ENCODE measurements at places on chromosomes 7 and 10. TPM values are rescaled to one million over a fixed set of nuclear protein-coding genes. Genes with fewer than 3 reads are reported as not detected.

Gene GPR26
- not detected for total RNA-seq

- DNase-seq: peak; percentile 68
These were observed 884 bp downstream of the ICA1 start for GRCh38 chr7:8260871-8261694.

GRCh38 chr10:18460032-18460431 lies 191.4 kb downstream of the NSUN6 start:
- no peak for DNase-seq

- no peak for DNase-seq
These were observed 23.8 kb upstream of the FBXW4 start for GRCh38 chr10:101718690-101719275.

- no peak for DNase-seq
These were observed 29.4 kb upstream of the C10orf71 start for GRCh38 chr10:49269523-49269922.

GRCh38 chr10:129397198-129397974 lies 69.7 kb upstream of the MGMT start:
- no peak for DNase-seq

DNA sequence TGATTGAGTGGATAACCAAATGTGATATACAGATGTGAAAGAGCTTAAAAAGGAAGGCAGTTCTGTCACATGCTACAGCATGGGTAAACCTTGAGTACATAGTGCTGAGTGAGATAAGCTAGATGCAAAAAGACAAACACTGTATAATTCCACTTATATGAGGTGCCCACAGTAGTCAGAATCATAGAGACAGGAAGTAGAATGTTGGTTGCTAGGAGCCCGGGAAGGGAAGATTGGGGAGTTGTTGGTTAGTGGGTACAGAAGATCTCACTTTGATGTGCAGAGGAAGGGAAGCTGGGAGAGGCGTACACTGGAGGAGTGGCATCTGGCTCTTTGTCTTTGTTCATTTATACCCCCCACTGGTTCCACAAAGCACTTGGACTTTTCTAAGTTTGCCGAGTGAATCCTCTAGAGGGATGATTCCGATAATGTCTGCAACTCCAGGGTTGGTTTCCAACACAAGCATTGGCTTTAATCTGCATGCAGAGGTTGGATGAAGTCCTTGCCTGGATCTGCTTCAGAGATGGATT lies 39.5 kb downstream of the TSPAN14 start:
- no peak for DNase-seq

Gene SKIDA1
- total RNA-seq: 0.81 TPM

DNA sequence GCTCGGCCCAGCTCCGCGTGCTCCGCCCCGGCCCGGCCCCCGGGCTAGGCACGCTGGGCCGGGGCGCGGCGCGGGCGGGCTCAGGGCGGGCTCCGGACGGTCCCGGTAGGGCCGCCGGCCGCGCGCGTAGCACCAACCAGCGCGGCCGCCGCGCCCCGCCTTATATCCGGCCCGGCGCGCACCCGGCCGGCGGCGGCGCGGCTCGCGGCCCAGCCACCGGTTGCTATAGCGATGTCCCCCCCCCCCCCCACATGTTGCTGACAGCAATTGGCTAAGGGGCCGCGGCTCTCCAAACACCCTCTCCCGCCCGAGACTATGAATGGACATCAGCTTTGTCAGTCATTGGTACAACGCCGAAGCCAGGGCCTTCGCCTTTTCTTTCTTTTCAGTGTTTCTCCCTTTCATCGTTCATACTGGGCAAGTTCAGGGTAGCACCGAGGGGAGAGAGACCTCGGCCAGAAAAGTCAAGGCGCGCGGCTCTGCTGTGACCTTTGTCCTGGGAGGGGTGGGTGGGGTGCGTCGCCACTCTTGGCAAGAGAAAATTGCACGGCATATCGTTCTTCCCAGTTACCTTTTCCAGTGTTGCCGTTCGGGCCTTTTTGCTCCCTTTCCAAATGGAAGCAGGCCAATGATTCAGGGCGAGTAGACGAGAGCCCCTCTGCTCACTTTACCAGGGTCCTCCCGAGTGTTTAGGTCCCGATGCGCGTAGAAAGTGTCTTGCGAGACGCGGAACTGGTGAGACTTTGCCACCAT lies 354.2 kb downstream of the DNAJB6 start:
- DNase-seq: peak; percentile 19

Gene VAX1
- total RNA-seq: not detected

Gene SPACDR
- 2.1 TPM for total RNA-seq

Gene CADPS2
- 36.0 TPM for total RNA-seq

Gene GPER1
- total RNA-seq: 24.7 TPM

DNA sequence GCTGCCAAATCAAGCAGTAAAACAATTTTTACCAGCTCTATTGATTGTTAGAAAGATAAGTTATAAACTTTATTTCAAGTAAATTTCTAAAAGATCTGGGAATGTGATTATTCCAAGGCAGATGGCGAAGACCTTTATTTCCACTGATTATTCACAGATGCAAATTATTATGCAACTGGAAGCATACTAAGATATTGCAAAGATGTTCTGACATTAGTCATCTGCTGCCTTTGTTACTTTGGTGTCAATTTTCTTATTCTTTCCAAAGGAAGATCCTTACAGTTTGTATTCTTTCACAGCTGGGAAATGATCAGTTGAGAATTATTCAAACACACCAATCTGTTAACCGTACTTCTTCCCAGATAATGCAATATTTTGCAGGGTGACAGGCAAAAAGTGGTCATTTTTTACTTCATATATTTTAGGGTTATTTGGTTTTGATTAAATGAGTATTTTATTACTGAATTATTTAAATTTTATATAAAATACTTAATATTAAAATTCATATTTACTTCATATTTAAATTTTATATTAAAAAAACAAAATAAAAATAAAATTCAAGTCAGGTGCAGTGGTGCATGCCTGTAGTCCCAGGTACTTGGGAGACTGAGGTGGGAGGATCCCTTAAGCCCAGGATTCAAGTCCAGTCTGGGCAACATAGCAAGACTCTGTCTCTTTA lies 171.3 kb downstream of the FZD1 start:
- no peak for DNase-seq

DNA sequence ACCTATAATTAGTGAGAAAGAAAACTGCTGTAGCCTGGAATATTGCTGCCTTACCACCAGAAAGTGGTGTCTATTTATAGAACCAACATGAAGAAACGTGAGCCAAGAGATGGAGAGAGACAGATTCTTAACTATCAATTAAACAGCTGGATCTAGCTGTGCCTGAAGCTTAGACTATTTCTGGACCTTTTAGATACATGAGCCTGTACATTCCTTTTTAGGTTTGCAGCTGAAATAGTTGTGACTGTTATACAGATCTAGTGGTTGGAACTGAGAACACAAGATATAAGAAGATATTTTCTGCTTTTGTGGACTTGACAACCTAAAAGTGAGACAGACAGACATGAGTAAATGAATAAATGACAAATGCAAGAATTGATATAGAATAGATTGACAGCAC lies 73.4 kb downstream of the CDK14 start:
- DNase-seq: no peak

DNA sequence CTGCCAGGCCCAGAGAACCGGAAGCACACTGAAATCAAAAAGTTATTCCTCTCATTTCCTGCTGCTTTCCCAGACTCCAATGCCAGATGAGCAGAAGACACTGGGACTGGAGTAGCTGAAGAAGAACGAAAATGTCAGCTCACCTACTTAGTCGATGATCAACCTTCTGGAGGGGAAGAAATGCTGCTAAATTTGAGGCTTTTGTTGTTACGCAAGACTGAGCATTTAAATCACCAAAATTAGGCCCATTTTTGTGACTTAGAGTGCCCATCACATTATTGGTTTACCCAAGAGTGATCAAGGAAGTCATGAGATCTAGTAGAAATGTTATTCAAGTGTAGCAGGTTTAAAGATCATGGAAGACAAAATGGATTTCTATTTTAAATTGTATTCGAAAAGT lies 182.1 kb upstream of the PLXDC2 start:
- DNase-seq: no peak

GRCh38 chr7:137888241-137888640 lies 41.5 kb upstream of the DGKI start:
- DNase-seq: no peak

- no peak for DNase-seq
These were observed 3.1 kb downstream of the SMURF1 start for GRCh38 chr7:99140813-99141212.

Gene COL17A1
- total RNA-seq: 1.2 TPM

- DNase-seq: no peak
These were observed 80.2 kb downstream of the PRTFDC1 start for GRCh38 chr10:24872049-24872789.

DNA sequence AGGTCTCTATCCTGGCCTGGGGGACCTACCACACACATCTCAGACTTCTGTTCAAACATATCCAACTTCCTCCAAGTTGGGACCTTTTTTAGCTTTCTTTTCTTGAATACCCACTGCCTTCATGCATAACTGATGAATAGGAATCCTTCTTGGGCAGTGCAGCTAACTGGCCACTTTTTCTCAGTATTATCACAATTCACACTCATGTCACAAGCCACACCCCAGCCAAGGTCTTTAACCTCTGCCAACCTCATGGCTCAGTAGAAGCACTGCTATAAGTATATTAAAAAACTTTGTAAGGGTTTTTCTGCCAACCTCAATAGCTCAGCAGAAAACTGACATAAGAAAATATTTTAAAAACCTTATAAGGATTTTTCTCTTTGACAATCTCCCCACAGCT lies 44.5 kb downstream of the HHEX start:
- DNase-seq: no peak

- no peak for DNase-seq
These were observed 29.2 kb downstream of the DLD start for GRCh38 chr7:107920048-107920772.

Gene CCDC3
- 5.0 TPM for total RNA-seq

DNA sequence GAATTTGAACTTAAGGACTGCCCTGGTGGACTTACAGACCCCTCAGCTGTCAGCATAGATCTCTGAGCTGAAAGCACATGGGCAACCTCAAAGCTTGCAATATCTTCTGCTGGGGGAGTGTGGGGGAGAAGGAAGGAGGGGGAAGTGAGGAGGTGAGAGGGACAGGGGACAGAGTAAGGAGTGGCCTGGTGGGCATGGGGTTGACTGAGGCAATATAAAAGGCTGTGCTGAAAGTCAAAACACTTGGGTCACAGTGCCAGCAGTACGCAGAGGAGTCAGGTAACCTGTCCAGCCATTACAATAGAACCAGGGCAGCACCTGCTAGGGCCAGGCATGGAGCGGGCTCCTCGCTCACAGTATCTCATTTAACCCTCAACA lies 43.2 kb downstream of the PPP1R3C start:
- no peak for DNase-seq
